Mesothelial cell of epicardium (in vitro differentiated cells): ENCODE measurements at places on chromosomes 13 and 19. TPM values are rescaled to one million over a fixed set of nuclear protein-coding genes. Genes with fewer than 3 reads are reported as not detected.

Gene BEST2
- total RNA-seq, result not detected in 3 replicates

Gene CGB5
- 3.7 to 5.7 TPM (median 5.7 TPM) in 3 replicates for total RNA-seq

Gene CLEC17A
- total RNA-seq, result not detected in 3 replicates

Gene CYP2S1
- 12.8 to 15.5 TPM (median 13.2 TPM) in 3 replicates for total RNA-seq

Gene RASAL3
- not detected in 3 replicates for total RNA-seq

Gene ZNF776
- 29.1 to 30.4 TPM (median 29.7 TPM) in 3 replicates for total RNA-seq

Gene DCUN1D2
- total RNA-seq, result 34.8 to 43.3 TPM (median 40.2 TPM) in 3 replicates

GRCh38 chr19:1206150-1206863 is 729 bp downstream of the STK11 start:
- H3K4me3 ChIP-seq, result peak overlapping the region; percentile 96
- DNase-seq, result no peak
- H3K4me1 ChIP-seq, result peaks cover 33% of the 10 kb centered on the region
- no peaks in the 10 kb centered on the region for H3K27me3 ChIP-seq

GRCh38 chr13:32881074-32881776 is 135.0 kb upstream of the KL start:
- DNase-seq, result no peak
- no peaks in the 10 kb centered on the region for H3K27me3 ChIP-seq
- no peaks in the 10 kb centered on the region for H3K36me3 ChIP-seq
- H3K4me1 ChIP-seq, result peaks cover 30% of the 10 kb centered on the region
- H3K27ac ChIP-seq, result peak overlapping the region; percentile 59

GRCh38 chr19:43560687-43561086 is 14.6 kb downstream of the XRCC1 start:
- peaks cover 26% of the 10 kb centered on the region for H3K36me3 ChIP-seq
- H3K4me1 ChIP-seq, result no peaks in the 10 kb centered on the region
- H3K27me3 ChIP-seq, result no peaks in the 10 kb centered on the region
- H3K27ac ChIP-seq, result no peak overlapping the region
- no peak overlapping the region for H3K4me3 ChIP-seq

GRCh38 chr13:46086985-46087384 is 17.8 kb downstream of the CPB2 start:
- H3K36me3 ChIP-seq, result no peaks in the 10 kb centered on the region
- H3K27me3 ChIP-seq, result peaks cover 21% of the 10 kb centered on the region
- H3K4me3 ChIP-seq, result no peak overlapping the region
- H3K4me1 ChIP-seq, result no peaks in the 10 kb centered on the region
- DNase-seq, result no peak
- no peak overlapping the region for H3K27ac ChIP-seq

GRCh38 chr13:48349525-48349924 is 46.0 kb downstream of the RB1 start:
- H3K4me1 ChIP-seq, result no peaks in the 10 kb centered on the region
- H3K36me3 ChIP-seq, result peaks cover 64% of the 10 kb centered on the region
- DNase-seq, result no peak
- no peak overlapping the region for H3K4me3 ChIP-seq
- H3K27me3 ChIP-seq, result no peaks in the 10 kb centered on the region

- H3K27me3 ChIP-seq, result no peaks in the 10 kb centered on the region
- peaks cover 8% of the 10 kb centered on the region for H3K4me1 ChIP-seq
- no peak overlapping the region for H3K27ac ChIP-seq
- H3K4me3 ChIP-seq, result no peak overlapping the region
- H3K36me3 ChIP-seq, result no peaks in the 10 kb centered on the region
- no peak for DNase-seq
Measured at GRCh38 chr19:47587295-47587694, 14.3 kb upstream of the ZNF541 start.

DNA sequence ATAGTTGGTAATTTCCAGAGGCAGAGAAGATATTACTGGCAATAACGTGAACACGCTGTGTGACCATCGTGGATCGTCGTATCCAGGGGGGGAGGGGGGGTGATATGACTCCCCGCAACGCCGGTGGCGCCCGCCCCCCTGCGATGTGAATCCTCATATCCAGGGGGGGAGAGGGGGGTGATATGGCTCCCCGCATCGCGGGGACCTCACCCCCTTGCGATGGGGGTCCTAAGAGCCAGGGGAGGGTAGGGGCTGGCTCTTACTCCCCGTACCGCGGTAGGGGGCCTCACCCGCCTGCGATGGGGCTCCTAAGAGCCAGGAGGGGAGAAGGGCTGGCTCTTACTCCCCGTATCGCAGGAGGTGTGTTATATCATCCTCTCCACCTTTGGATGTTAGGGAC is 31.3 kb upstream of the RGCC start:
- H3K27ac ChIP-seq, result no peak overlapping the region
- peaks cover 4% of the 10 kb centered on the region for H3K36me3 ChIP-seq
- DNase-seq, result no peak
- no peak overlapping the region for H3K4me3 ChIP-seq

DNA sequence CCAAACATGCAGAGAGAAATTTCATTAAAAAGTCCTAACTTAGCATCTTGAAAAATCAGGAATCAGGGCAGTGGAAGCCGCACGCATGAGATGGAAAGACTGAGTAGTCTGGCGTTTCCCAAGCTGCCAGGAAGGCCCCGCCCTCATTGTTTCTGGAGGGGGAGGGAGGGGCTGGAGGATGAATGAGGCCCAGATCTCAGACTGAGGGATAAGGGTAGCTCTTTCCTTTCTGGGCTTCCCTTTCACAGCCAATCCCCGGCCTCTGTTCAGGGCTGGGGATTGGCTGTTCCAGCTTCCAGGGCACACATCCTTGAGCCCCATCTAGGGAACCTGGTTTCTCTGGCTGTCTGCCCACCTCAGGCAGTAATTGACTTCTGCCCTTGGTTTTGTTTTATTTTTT is 7.3 kb downstream of the C19orf53 start:
- DNase-seq, result no peak
- H3K4me1 ChIP-seq, result peaks cover 16% of the 10 kb centered on the region
- peaks cover 13% of the 10 kb centered on the region for H3K36me3 ChIP-seq
- H3K27ac ChIP-seq, result no peak overlapping the region
- H3K27me3 ChIP-seq, result no peaks in the 10 kb centered on the region

GRCh38 chr19:43569657-43570056 is 5.7 kb downstream of the XRCC1 start:
- peak overlapping the region; percentile 56 for H3K27ac ChIP-seq
- H3K27me3 ChIP-seq, result no peaks in the 10 kb centered on the region
- peaks cover 8% of the 10 kb centered on the region for H3K36me3 ChIP-seq
- no peak for DNase-seq
